ENCODE measurements at places on chromosomes 5 and 9. TPM values are rescaled to one million over a fixed set of nuclear protein-coding genes. Genes with fewer than 3 reads are reported as not detected.

The FGF1 gene
- total RNA-seq = not detected

The THBS4 gene
- not detected for total RNA-seq

The FUBP3 gene
- 42.8 TPM for total RNA-seq

The ANKRD31 gene
- not detected for total RNA-seq

Data from pulmonary artery endothelial cell (primary cell).